SK-N-SH (cell line): ENCODE measurements at places on chromosomes 13 and 19. TPM values are rescaled to one million over a fixed set of nuclear protein-coding genes. Genes with fewer than 3 reads are reported as not detected.

The OBI1 gene
- polyA plus RNA-seq, result 1.8 and 2.6 TPM in 2 replicates

The ZNF534 gene
- not detected in 2 replicates for polyA plus RNA-seq

The BRD4 gene
- polyA plus RNA-seq, result 5.6 and 10.0 TPM in 2 replicates

The ZNF14 gene
- 1.1 and 1.7 TPM in 2 replicates for polyA plus RNA-seq

The UHRF1 gene
- 23.9 and 43.4 TPM in 2 replicates for polyA plus RNA-seq

The MYCBP2 gene
- polyA plus RNA-seq, result 18.5 and 19.7 TPM in 2 replicates

The HCN2 gene
- 3.4 and 5.6 TPM in 2 replicates for polyA plus RNA-seq

The MBD3 gene
- 74.1 and 96.5 TPM in 2 replicates for polyA plus RNA-seq

The KCNJ14 gene
- 1.1 and 1.2 TPM in 2 replicates for polyA plus RNA-seq

The GPR4 gene
- polyA plus RNA-seq, result 0.29 and 0.69 TPM in 2 replicates

The EBI3 gene
- polyA plus RNA-seq, result 3.6 and 3.7 TPM in 2 replicates

The SBK2 gene
- polyA plus RNA-seq, result 0.20 and 0.28 TPM in 2 replicates

The NFIX gene
- polyA plus RNA-seq, result 5.1 and 14.8 TPM in 2 replicates

The MAG gene
- not detected in 2 replicates for polyA plus RNA-seq

The CSNK1A1L gene
- not detected in 2 replicates for polyA plus RNA-seq

The SSC5D gene
- polyA plus RNA-seq, result 2.6 and 4.9 TPM in 2 replicates

The ZNF780A gene
- 7.1 and 8.8 TPM in 2 replicates for polyA plus RNA-seq

The EDNRB gene
- polyA plus RNA-seq, result not detected in 2 replicates

The HCST gene
- 0.59 and 0.76 TPM in 2 replicates for polyA plus RNA-seq

The MBOAT7 gene
- polyA plus RNA-seq, result 65.4 and 80.8 TPM in 2 replicates

The PLA2G4C gene
- polyA plus RNA-seq, result 6.0 and 6.1 TPM in 2 replicates

The GGN gene
- 0.48 and 0.52 TPM in 2 replicates for polyA plus RNA-seq

The MRPL54 gene
- 103 and 125 TPM in 2 replicates for polyA plus RNA-seq

The SIGLEC12 gene
- polyA plus RNA-seq, result not detected in 2 replicates

The PROZ gene
- not detected in 2 replicates for polyA plus RNA-seq

The AMER2 gene
- polyA plus RNA-seq, result not detected in 2 replicates

The ATP4B gene
- not detected in 2 replicates for polyA plus RNA-seq

The NECTIN2 gene
- polyA plus RNA-seq, result 96.6 and 121 TPM in 2 replicates

The CEACAM21 gene
- not detected in 2 replicates for polyA plus RNA-seq

The PDX1 gene
- polyA plus RNA-seq, result not detected in 2 replicates

The TMEM59L gene
- 5.8 and 9.6 TPM in 2 replicates for polyA plus RNA-seq

The OR7D2 gene
- polyA plus RNA-seq, result not detected in 2 replicates

The TEX29 gene
- 0.18 TPM in 1 of 2 replicates, not detected in the other for polyA plus RNA-seq

The FFAR3 gene
- not detected in 2 replicates for polyA plus RNA-seq

The OR7C2 gene
- polyA plus RNA-seq, result not detected in 2 replicates

The AMH gene
- polyA plus RNA-seq, result 16.0 and 18.1 TPM in 2 replicates

The ZNF66 gene
- 0.38 and 1.3 TPM in 2 replicates for polyA plus RNA-seq

The ZNF296 gene
- polyA plus RNA-seq, result 0.16 and 0.21 TPM in 2 replicates

The CBLC gene
- not detected in 2 replicates for polyA plus RNA-seq

The PSG3 gene
- polyA plus RNA-seq, result 0.07 and 0.10 TPM in 2 replicates

The NKPD1 gene
- polyA plus RNA-seq, result 0.06 and 0.12 TPM in 2 replicates

The MBD3L3 gene
- 0.07 TPM in 1 of 2 replicates, not detected in the other for polyA plus RNA-seq

The KIR2DL3 gene
- polyA plus RNA-seq, result not detected in 2 replicates

The RGL3 gene
- 13.3 and 13.5 TPM in 2 replicates for polyA plus RNA-seq

The ADGRE1 gene
- 8.9 and 11.2 TPM in 2 replicates for polyA plus RNA-seq

The KIR3DL3 gene
- not detected in 2 replicates for polyA plus RNA-seq

The ZSCAN4 gene
- not detected in 2 replicates for polyA plus RNA-seq

The PSG1 gene
- polyA plus RNA-seq, result 0.18 and 0.19 TPM in 2 replicates

The TLE6 gene
- 2.6 and 3.3 TPM in 2 replicates for polyA plus RNA-seq

The SIGLEC5 gene
- not detected in 2 replicates for polyA plus RNA-seq

The CBARP gene
- 4.8 and 5.1 TPM in 2 replicates for polyA plus RNA-seq

The APOC4 gene
- not detected in 2 replicates for polyA plus RNA-seq

The SHISA7 gene
- 0.02 TPM in 1 of 2 replicates, not detected in the other for polyA plus RNA-seq

The ZNF730 gene
- polyA plus RNA-seq, result 0.30 and 0.58 TPM in 2 replicates

The ZNF468 gene
- 7.8 and 11.2 TPM in 2 replicates for polyA plus RNA-seq

The TEKTIP1 gene
- 0.12 TPM in 1 of 2 replicates, not detected in the other for polyA plus RNA-seq
